Epithelial cell of proximal tubule (primary cell): ENCODE measurements at places on chromosomes 5 and 9. TPM values are rescaled to one million over a fixed set of nuclear protein-coding genes. Genes with fewer than 3 reads are reported as not detected.

DNA sequence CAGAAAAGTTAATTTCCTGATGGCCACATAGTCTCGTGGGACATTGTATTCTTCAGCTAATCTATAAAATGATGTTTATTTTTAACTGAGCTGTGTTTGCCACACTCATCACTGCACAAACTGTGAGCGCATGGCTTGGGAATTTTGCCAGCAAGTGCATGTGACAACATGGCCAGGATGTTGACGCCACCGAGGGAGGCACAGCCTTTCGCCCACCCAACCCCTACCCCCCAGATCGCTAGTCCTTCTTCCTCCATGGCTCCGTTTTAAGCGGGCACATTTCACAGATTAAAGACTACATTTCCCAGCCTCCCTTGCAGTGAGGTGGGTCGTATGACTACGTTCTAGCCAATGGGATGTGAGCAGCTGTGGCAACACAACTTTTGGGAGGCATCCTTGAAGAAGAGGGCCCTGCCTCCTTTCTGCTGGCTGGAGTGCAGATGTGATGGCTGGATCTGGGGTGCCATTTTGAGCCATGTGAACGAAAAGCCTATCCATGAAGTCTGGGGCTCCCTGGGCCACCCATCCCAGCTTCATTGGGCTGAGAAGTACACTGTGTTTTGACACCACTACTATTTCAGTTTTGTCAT lies 7.9 kb downstream of the NRARP start:
- no peak for DNase-seq

DNA sequence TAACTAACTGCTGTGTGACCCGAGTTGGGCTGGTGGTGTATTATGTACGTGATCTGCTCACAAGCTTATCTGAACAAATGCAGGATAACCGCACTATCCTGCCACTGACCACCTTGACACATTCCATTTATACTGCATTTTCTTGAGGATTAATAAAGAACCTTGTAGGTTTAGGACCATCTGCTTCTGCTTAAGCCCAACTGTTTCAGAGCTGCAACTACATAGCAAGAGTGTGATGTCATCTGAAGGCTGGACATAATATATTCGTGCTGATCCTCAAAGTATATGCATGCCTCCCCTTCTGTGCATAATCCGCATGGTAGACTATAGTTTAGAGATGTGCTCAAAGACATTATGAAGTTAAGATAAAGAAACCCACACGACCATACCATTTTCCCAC lies 435.9 kb downstream of the BNC2 start:
- no peak for DNase-seq

DNA sequence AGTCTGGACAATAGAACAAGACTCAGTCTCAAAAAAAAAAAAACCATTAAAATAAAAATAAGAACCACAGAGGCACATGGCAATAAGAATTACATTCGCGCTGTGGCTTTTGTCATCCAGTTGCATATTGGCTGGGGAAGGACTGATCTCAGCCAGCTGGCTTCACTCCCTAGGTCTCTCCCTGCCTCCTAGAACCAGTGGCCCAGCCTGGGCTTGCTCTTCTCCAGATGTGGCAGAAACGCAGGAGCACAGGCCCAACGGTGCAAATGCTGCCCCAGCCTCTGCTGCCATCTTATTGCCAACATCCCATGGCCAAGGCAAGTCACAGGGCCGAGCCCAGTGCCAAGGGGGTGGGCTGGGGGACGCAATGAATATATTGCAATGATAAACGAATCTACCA lies 37.0 kb downstream of the NKX2-5 start:
- no peak for DNase-seq

GRCh38 chr9:129783516-129784361 lies 19.2 kb upstream of the TOR1B start:
- DNase-seq: no peak

DNA sequence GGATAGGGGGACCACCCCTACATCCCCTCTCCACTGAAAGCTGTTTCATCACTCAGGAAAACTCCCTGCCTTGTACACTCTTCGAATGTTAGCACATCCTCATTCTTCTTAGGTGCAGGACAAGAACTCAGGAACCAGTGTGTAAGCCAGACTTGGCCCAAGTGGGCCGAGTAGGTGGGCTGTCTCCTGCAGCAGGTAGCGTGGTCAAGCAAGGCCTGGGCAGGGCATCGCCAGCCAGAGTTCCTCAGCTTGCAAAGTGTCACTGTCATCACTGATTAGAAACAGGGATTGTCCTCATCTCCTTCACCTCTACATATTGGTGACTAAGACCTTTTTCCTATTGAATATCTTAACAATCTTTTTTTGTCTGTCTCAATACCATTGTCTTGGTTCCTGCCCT lies 22.3 kb downstream of the SMIM15 start:
- DNase-seq: no peak

DNA sequence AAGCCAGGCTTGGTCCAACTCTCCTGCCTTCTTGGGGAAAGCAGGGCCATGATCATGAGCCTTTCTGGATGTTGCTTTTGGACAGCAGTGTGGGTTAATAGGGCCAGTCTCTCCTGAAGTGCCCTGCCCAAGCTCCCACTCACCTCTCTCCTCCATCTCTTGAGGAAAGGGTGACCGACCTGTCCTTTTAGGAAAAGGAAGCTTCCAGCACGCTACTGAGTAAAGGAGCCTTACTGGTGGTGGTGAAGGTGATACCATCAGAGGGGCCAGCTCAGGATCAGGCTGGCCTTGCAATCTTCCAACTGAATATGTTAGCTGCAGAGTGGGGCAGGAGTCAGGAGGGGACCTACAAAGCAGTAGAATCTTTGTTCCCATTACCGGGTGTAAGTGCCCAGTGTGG lies 2.2 kb upstream of the RGS3 start:
- no peak for DNase-seq

- no peak for DNase-seq
These were observed 8.4 kb downstream of the NR2F1 start for GRCh38 chr5:93591323-93591945.

GRCh38 chr9:133876144-133876543 lies 116.0 kb downstream of the VAV2 start:
- no peak for DNase-seq

DNA sequence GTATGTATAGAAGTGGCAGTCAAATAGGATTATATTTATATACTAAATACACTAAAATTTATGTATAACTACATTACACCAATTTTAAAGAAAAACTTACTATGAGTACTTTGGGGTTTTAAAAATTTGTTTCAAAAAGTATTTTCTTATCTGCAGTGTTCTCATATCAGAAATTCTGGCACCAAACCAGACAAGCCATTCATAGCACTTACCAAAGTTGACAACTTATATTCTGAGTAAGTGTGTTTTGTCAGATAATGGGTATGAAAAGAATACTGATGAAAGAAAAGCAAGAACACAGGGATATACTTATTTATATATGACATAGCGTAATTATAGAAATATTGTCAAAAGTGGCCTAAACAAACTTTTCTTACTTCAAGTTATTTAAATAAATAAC lies 67.5 kb downstream of the SPEF2 start:
- no peak for DNase-seq

- DNase-seq: no peak
These were observed 14.6 kb downstream of the CPEB4 start for GRCh38 chr5:173902743-173903142.

DNA sequence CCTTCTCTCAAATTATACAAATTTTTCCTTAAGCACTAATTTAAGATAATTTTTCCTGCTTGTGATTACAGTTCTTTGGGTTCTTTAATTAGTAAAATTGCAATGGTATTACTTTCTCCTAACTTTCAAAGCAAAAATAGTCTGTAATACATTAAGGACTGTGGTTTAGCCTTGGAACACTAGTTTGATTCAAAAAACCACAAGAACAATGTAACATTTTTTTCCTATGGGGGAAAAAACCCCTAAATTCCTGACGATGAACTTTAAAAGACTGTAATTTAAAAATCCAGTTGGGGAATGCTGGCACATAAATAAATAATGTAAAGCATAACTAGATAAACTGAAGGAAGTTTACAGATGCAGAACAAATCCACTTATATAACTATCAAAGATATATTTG lies 65.3 kb downstream of the CDC14B start:
- DNase-seq: peak; percentile 7

DNA sequence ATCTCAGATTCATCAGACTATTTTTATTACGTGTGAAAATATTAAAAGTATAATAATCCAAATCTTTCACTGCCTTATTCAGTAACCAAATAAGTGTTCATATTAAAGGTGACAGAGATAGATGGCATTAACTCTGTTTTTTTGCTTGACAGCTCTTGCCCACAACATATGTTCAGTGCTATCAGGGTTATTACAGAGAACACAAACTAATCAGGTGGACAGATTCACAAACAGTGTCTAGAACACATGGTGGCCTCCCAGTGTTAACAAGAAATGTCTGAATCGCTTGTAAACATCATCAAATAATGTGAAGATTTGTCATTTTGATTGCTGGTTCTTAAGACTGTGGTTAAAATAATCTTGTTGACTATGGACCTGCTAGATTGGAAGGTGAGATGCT lies 609.1 kb upstream of the GRAMD2B start:
- DNase-seq: no peak

GRCh38 chr5:165425594-165425993 lies 1920.2 kb downstream of the MAT2B start:
- DNase-seq: no peak

- DNase-seq: no peak
These were observed 995.4 kb upstream of the WWC1 start for GRCh38 chr5:167296066-167296465.

- DNase-seq: no peak
These were observed 19.6 kb upstream of the GLRX start for GRCh38 chr5:95841914-95842812.

DNA sequence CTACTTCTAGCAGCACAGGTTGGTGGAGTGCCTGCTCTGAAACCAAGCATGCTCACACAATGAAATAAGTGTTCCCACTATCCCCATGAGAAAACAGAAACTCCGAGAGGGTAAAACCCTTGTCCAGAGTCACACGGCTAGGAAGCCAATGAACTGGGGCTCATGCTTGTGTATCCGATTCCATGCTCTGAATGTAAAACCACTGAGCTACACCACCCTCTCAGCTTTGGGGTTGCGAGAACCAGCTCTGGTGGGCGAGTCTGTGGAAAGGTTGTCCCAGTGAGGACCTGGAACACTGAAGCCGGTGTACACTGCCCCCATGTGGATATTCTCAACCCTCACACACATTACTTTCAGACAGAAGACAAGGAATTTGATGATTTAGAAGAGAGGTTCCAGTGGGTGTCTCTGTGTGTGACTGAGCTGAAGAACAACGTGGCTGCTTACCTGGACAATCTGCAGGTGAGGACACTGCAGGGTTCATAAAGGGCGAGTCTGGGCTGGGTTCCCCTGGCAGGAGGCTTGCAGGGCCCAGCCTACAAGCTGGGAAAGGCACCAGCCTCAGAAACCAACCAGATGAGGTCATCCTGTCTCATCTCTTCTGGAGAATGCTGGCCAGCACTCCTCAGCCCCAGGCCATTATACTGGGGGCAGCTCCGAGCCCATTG lies 37.4 kb downstream of the ARHGEF37 start:
- DNase-seq: no peak

GRCh38 chr5:39411985-39412384 lies 12.8 kb downstream of the DAB2 start:
- no peak for DNase-seq

- no peak for DNase-seq
These were observed 95.5 kb downstream of the GHR start for GRCh38 chr5:42518595-42519221.

GRCh38 chr9:110288503-110288902 lies 32.2 kb upstream of the TXN start:
- no peak for DNase-seq

DNA sequence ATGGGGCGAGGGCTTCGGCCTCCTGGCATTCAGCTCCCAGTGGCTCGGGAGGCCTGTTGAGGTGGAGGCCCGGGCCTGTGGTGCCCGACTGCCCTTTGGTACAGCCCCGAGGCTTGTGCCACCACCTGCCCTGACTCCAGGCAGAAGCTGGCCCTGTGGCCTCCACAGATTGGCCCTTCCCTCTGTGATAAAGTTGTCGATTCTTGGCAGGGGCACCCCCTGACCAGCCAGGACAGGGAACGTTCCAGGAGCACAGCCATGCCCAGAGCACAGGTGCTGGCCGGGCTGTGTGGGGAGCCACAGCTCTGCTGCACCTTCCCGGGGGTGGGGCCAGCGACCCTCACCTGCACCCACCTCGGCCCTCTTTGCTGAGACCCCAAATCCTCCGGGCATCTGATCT lies 32.7 kb downstream of the SLC6A18 start:
- DNase-seq: no peak

RFESD gene
- 0.52 and 2.7 TPM in 2 replicates for total RNA-seq

ACTBL2 gene
- 2.2 and 2.3 TPM in 2 replicates for total RNA-seq

TRIP13 gene
- total RNA-seq: 66.7 and 99.9 TPM in 2 replicates

EPB41L4B gene
- 5.9 and 7.6 TPM in 2 replicates for total RNA-seq

ZNF367 gene
- total RNA-seq: 10.8 and 12.2 TPM in 2 replicates

CER1 gene
- not detected in 2 replicates for total RNA-seq

SAPCD2 gene
- 25.6 and 51.3 TPM in 2 replicates for total RNA-seq

IFNK gene
- total RNA-seq: not detected in 2 replicates

VCAN gene
- total RNA-seq: 185 and 323 TPM in 2 replicates
